ENCODE measurements at places on chromosomes 13 and 19. TPM values are rescaled to one million over a fixed set of nuclear protein-coding genes. Genes with fewer than 3 reads are reported as not detected.

The MAMSTR gene
- 31.9 TPM for polyA plus RNA-seq

- H3K36me3 ChIP-seq = no peaks in the 10 kb centered on the region
- no peaks in the 10 kb centered on the region for H3K4me1 ChIP-seq
- H3K27ac ChIP-seq = no peak overlapping the region
- H3K4me3 ChIP-seq = no peak overlapping the region
Measured at GRCh38 chr19:39236527-39236926, 8.3 kb downstream of the IFNL3 start.

GRCh38 chr13:22880741-22881720 is 299.7 kb upstream of the SGCG start:
- no peaks in the 10 kb centered on the region for H3K27me3 ChIP-seq
- H3K4me1 ChIP-seq = no peaks in the 10 kb centered on the region
- H3K4me3 ChIP-seq = no peak overlapping the region
- DNase-seq = no peak

The ING1 gene
- polyA plus RNA-seq = 8.8 TPM

The LIG1 gene
- 58.3 TPM for polyA plus RNA-seq

DNA sequence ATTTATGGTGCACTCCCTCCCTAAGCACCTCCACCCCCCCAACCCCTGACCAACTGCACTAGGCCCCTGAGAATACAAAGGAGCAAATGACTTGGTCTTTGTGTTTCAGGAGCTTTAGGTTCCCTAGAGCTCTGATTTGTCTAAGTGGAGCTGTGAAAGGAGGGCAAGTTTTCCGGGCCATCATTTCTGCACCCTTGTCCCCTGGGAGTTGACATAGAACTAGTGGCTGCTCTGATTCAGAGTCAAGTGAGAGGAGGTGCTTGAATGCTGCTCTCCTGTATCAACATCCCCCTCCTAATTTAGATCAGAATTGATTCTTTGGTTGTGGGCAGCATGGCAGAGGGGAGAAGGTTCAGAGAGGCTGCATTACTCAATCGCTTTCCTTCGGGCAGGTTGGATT is 391.6 kb downstream of the KCNRG start:
- H3K4me3 ChIP-seq = no peak overlapping the region
- H3K4me1 ChIP-seq = peaks cover 8% of the 10 kb centered on the region
- no peak overlapping the region for H3K27ac ChIP-seq
- no peak for DNase-seq
- no peaks in the 10 kb centered on the region for H3K27me3 ChIP-seq
- H3K36me3 ChIP-seq = no peaks in the 10 kb centered on the region

The TNFSF11 gene
- polyA plus RNA-seq = not detected

The NLRP7 gene
- polyA plus RNA-seq = 0.05 TPM

- no peaks in the 10 kb centered on the region for H3K4me1 ChIP-seq
- no peak overlapping the region for H3K4me3 ChIP-seq
- H3K36me3 ChIP-seq = no peaks in the 10 kb centered on the region
- H3K27ac ChIP-seq = no peak overlapping the region
- DNase-seq = no peak
- no peaks in the 10 kb centered on the region for H3K27me3 ChIP-seq
Measured at GRCh38 chr13:65095161-65096082, 2134.7 kb downstream of the PCDH9 start.

Data from adrenal gland (tissue), 19 donors.